Activated naive CD4-positive, alpha-beta T cell treated with Interleukin-2 at 50 U/mL for 16 hours (primary cell): ENCODE measurements at places on chromosomes 1 and 21.

GRCh38 chr1:161069731-161070270, at the start of gene ARHGAP30:
ARHGAP30 (minus strand) TSS chr1:161069891; CDS start chr1:161069624, 267 bp downstream.
- peak; percentile 80 for DNase-seq

GRCh38 chr1:114282751-114283403, 129.2 kb upstream of the SYT6 start:
- DNase-seq, result peak; percentile 83

- no peak for DNase-seq
Observed at GRCh38 chr1:165117482-165117881, 239.0 kb downstream of the LMX1A start.

- no peak for DNase-seq
Observed at GRCh38 chr1:91854852-91855534, 31.0 kb downstream of the TGFBR3 start.

- DNase-seq, result peak; percentile 31
Observed at GRCh38 chr1:28449904-28450303, 55.9 kb upstream of the RCC1 start.
